SK-N-MC (cell line): ENCODE measurements at places on chromosomes 3 and 15.
A peak's percentile ranks its signal among the peaks of the same experiment; 100 is the strongest.

DNA sequence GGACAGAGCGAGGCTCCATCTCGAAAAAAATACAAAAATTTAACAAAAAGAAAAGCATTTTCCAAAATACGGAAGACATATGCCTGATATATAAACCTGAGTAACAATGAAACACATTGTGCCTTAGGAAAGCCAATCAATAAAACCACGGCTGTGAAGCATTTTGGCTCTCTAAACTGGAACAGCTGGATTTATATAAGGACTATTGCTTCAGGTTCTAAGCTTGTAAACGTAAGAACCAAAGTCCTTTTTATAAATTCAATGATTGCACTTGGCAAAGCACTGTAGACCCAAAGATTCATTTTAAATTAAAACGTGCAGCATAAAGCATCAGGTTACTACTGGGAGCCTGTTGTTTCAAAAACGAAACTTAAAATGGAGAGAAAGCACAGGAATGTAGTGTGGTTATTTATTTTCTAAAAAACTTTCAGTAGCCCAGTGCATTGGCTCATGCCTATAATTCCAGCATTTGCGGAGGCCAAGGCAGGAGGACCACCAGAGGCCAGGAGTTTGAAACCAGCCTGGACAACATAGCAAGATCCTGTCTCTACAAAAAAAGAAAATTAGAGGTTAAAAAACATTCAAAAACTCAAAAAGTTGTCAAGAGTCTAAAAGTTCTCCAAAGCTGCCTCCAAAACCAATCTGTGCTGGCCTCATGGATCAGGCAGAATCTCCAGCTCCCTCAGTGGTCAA is 61.5 kb downstream of the USF3 start:
- no peak for DNase-seq

GRCh38 chr15:48469681-48470080 is 138.5 kb downstream of the DUT start:
- DNase-seq, result no peak

DNA sequence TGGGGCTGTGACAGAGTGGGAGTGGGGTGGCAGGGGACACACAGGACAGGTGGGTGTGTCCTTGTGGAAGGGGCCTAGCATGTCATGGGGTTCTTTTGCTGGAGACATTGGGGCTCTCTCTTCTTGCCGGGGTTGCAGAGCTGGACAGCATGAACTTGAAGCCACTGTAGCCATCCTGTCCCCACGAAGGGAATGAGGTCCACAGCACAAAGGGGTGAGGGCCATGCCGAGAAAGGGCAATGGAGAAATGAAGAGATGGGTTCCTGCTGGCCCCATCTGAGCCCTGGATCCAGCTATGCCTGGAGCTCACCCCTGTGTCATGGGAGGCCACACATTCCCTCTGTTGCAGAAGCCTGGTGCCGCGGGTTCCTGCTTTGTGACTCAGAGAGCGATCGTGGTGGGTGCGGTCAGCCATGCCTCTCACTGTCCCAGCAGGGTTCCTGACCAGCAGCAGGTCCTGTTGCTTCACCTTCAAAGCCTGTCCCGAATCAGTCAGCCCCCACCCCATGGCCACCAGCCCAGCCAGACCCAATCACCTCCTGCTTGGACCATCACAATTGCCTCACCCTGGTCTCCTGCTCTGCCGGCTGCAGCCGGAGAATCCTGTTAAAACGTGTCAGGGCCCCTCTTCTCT is 50.0 kb downstream of the DNAJB8 start:
- DNase-seq, result no peak

DNA sequence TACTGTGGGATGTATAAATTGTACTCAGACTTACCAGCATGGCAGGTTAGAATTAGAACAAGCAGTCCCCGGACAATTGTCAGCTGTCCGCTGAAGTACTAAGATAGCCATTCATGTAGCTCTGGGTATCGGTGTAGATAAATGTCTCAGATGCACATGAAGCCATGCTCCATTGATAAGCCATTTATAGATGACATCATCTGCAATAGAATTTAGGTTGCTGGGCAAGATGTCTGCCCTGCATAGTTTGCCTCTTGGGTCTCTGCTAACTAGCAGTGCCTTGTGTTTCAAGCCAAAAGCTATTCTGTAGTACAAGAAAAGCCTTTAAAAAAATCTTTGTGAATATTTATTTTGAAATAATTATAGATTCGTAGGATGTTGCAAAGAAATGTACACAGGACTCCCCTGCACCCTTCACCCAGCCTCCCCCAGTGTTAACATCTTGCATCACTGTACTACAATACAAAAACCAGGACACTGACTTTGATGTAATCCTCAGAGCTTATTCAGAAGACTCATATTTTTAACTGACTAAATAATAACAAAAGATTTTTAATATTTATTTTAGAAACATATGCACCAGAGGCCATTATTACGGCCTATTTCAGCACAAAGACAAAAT is 220.6 kb upstream of the THRB start:
- no peak for DNase-seq

GRCh38 chr15:62027263-62027565 is 33.0 kb downstream of the VPS13C start:
- no peak for DNase-seq

DNA sequence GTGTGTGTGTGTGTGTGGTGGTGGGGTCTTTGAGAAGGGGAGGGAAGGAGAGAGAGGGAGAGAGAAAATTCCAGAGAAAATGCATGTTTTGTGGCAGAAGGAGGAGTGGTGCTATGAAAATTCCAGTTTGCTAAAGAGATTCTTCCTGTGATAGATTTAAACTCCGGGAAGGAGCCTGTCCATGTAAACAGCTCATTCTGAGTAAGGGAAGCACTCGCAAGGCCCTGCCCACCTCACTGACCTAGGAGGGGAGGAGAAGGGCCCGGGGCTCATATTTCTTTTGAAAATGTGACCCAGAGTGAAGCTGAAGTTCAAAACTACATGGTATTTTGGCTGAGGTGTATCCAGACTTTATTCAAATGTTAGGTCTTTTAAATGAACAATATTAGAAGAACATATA is 41.3 kb downstream of the ADAMTSL3 start:
- no peak for DNase-seq

GRCh38 chr15:38714309-38715072 is 149.9 kb upstream of the RASGRP1 start:
- peak; percentile 14 for DNase-seq

GRCh38 chr3:33081812-33082211 is 15.1 kb downstream of the GLB1 start:
- DNase-seq, result no peak

DNA sequence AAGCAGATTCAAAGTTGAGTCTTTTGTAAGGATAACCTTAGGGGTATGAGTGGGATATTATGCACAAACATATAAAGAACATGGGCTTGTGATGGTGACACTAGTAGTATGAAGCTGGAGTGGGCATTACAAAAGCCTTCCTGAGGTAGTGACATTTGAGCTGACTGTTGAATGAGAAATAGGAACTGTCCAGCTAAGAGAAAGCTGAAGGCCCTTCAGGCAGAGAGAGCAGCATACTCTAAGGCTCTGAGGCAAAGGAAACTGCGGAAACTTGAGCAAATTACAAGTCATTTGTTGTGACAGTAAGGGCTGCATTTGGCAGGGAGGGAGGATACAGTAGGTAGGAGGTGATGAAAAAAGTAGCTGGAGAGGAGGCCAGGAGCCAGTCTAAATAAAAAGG is 190.7 kb upstream of the CD96 start:
- DNase-seq, result no peak

GRCh38 chr3:158279609-158280008 is 169.7 kb downstream of the RSRC1 start:
- no peak for DNase-seq

- no peak for DNase-seq
Observed at GRCh38 chr3:94626573-94626972, 563.7 kb downstream of the NSUN3 start.

- no peak for DNase-seq
Observed at GRCh38 chr3:17946619-17947018, 204.2 kb upstream of the TBC1D5 start.

DNA sequence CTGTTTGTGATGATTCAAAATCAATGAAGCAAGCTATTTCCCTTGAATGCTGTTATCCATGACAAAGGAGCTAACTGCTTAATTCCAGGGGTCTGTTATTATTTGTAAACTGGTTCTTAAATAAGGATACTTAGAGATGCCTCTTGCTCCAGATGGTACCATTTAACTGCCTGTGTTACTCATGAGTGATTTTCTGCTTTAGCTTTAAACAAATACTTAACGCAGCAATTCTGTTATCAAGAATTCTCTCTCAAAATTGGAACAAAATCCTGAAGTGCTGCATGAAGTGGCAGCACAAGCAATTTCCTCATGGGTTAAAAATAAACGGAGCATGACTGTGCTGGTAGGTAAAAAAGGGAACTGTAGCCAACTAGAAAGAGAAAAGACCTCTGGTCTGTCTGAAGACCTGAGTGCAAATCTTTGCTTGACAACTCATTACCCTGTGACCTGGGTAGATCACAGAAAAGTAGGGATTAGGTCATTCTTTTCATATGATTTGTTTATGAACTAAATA is 62.5 kb upstream of the GBE1 start:
- no peak for DNase-seq

GRCh38 chr3:123157209-123157597 is 44.5 kb upstream of the SEC22A start:
- DNase-seq, result no peak

DNA sequence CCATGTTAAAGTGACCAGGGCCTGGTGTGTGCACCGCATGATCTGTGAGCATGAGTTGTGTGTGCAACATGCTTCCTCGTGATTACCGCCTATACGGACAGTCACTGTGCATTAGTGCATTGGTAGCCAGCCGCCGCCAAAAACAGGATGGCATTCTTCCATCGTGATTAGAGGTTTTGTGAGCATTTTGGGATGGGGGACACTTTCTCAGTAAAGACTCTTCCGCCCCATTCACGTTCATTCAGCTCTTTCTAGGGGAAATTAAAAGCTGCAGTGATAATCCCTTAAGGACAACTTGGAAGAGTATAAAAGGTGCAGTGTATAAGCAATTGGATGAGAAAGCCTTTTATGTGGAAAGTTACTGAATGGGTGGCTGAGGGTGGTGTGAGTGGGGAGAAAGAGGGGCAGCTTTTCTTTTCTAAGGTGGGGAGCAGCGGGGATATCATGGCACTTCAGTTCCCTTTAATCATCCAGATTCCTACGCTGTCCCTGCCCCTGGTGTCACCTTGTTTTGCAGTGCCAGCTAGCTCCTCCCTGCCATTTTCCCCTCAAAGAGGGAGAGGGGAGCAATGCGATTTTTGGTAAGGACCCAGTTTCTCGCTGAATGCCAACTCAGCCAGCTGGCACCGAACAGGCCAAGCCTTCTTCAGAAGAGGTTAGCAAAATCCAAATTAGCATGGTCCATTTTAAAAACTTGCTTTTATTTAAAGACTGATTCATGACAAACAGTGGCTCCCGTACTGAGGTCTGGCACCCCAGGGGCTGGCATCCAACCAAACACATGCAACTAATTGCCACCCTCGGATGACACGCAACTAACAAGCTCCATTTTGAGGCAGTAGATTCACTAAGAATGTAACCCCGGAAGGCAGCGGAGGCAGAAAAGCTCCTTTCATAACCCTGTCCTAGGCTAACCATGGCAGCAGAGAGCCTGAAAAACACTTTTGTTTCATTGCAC is 447.8 kb downstream of the FHIT start:
- no peak for DNase-seq
